ENCODE measurements at places on chromosomes 2 and 18.

DNA sequence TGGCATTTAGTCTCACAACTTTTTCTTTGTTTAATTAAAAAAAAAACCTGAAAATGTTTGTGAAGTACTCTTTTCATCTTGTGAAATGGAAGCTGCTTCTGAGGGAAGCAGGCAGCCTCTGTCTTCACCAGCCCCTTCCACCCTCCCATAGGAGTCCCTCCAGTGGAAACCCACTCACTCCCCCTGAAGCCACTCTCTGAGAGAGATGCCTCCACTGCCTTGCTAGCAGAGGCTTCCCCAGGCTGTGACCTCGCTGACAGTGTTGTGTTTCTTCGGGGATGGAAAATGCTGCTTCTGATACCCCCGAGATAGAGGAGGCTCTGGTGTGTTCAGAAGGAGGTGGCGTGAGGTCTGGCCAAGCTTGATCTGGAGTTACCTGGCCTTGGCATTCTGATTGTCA is 59.9 kb downstream of the SH3RF3 start:
- peaks cover 33% of the 10 kb centered on the region for H3K27me3 ChIP-seq
- no peak for DNase-seq
- no peak overlapping the region for H3K4me3 ChIP-seq

DNA sequence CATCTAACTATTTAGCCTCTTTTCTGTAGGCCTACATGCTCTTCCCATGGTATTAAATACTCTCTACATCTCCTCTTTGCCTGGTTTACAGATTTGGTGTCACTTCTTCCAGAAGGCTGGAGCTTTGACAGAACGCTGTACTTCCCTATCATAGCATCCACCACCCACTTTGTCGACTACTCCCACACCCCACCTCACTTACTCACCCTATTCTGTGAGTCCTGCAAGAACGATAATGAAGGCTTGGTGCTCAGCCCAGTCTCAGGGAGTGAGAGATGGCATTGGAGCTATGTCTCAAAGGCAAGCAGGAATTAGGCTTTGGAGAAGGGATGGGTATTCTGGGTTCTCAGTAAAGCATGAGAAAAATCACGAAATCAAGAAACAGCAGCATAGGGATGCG is 20.3 kb upstream of the KDM3A start:
- no peaks in the 10 kb centered on the region for H3K4me1 ChIP-seq
- H3K36me3 ChIP-seq = no peaks in the 10 kb centered on the region
- no peak overlapping the region for H3K4me3 ChIP-seq
- H3K27me3 ChIP-seq = peaks cover 32% of the 10 kb centered on the region
- DNase-seq = no peak
- H3K27ac ChIP-seq = no peak overlapping the region

GRCh38 chr2:64861452-64862397 is 127.5 kb upstream of the SLC1A4 start:
- H3K4me3 ChIP-seq = no peak overlapping the region
- no peaks in the 10 kb centered on the region for H3K36me3 ChIP-seq
- H3K27me3 ChIP-seq = peaks cover 3% of the 10 kb centered on the region

DNA sequence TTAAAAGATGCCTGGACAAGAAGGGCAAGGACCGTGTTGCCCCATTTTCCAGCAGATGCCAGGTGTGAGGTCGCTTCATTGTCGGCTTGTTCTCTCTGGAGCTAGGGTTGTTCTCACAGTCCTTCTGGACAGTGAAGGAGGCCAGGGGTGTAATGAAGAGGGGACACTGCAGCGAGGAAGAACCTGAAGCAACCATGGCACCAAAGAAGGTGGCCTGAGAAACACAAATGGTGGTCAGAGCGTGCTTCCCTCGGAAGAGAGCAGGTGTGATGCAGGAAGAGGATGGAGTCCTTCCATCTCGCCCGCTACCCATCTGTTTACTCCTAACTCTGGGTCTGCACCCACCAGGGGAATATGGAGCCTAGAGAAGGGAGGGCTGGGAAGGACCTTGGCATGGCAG is 50.3 kb upstream of the TWIST2 start:
- no peaks in the 10 kb centered on the region for H3K36me3 ChIP-seq
- H3K27ac ChIP-seq = no peak overlapping the region
- H3K4me1 ChIP-seq = no peaks in the 10 kb centered on the region

DNA sequence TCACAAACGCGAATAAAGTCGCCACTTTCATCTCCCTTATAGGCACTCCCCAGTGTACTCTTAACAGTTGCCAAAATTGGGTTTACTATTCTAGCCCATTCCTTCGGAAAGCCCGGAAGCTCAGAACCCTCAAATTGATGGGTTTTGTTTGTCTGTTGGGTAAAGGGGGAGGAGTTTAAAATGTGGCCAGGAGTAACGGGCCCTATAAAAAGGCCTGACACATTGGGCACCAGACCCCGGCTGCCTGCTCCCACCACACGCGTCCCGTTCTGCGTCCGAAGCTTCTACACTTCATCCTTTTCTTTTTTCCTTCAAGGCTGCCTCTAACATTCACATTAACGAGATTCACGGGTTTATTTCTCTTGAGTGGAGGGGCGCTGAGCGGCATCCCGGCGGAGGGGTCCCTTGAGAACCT is 837 bp downstream of the NHEJ1 start:
- no peaks in the 10 kb centered on the region for H3K27me3 ChIP-seq
- peak overlapping the region; percentile 94 for H3K4me3 ChIP-seq
- DNase-seq = no peak
- H3K27ac ChIP-seq = peak overlapping the region; percentile 96
- H3K4me1 ChIP-seq = peaks cover 19% of the 10 kb centered on the region

- peak; percentile 75 for DNase-seq
- H3K36me3 ChIP-seq = no peaks in the 10 kb centered on the region
- peaks cover 14% of the 10 kb centered on the region for H3K27me3 ChIP-seq
- H3K4me3 ChIP-seq = peak overlapping the region; percentile 10
Observed at GRCh38 chr2:64873472-64873924, 115.7 kb upstream of the SLC1A4 start.

- H3K4me1 ChIP-seq = peaks cover 9% of the 10 kb centered on the region
- H3K27ac ChIP-seq = no peak overlapping the region
- peaks cover 38% of the 10 kb centered on the region for H3K27me3 ChIP-seq
- DNase-seq = no peak
- peak overlapping the region; percentile 40 for H3K4me3 ChIP-seq
Observed at GRCh38 chr2:150485871-150486538, 1.5 kb downstream of the RND3 start.
